ENCODE measurements at places on chromosomes 1 and 21. TPM values are rescaled to one million over a fixed set of nuclear protein-coding genes. Genes with fewer than 3 reads are reported as not detected.

- DNase-seq: no peak
Measured at GRCh38 chr1:26449868-26450267, 17.7 kb downstream of the DHDDS start.

DNA sequence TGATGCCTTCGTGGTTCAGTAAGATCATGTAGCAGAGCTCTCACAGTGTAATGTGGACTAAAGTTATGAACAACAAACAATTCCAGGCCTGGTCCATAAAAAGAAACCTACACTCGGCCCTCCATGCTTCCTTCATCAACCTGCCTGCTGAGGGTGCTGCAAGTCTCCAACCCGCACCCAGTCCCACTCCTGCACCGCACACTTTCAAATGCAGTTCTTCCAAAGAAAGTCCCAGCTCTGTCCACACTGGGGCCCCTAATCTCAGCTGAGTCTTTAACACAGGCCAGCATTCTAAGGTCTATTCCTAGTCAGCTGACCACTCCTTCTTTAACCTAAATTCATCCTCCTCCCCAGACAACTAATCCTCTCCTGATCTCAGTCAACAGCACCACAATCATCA, 71.5 kb upstream of the NR5A2 start:
- DNase-seq: no peak

DNA sequence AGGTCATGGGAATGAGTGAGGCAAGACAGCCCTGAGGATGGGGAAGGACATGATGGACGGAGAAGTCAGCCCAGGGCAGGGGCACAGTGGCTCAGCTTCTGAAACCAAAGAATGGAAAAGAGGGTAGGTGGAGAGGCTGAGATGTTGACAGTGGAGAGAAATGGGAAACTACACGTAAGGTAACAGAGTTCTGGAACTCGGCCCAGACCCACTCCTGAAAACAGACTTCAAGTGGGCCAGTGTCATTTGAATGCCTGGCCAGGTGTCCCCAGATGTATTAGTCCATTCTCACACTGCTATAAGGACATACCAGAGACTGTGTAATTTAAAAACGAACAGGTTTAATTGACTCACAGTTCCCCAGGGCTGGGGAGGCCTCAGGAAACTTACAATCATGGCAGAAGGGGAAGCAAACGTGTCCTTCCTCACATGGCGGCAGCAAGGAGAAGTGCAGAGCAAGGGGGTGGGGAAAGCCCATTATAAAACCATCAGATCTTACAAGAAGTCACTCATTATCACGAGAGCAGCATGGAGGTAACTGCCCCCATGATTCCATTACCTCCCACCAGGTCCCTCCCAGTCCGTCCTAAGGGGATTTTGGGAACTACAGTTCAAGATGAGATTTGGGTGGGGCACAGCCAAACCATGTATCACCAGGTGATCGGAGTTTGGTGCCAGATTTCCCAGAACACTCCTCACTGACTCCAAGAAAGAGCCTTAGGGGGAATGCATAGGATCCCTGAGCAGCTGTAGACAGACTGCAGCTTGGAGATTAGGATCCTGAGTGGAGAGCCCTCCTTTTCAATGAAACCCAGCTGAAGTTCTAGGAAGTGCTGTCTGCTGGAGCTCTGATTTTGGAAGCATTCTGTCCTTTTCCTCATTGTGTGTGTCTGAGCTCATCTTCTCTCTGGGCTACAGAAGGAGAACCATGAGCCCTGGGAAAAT, 40.3 kb downstream of the FHAD1 start:
- no peak for DNase-seq

Gene FAM72C
- total RNA-seq: 9.5 TPM

Gene LPGAT1
- total RNA-seq: 50.6 TPM

Gene OR10Z1
- total RNA-seq: not detected
